Stimulated activated CD4-positive, alpha-beta T cell treated with anti-CD3 and anti-CD28 coated beads, Interleukin-1b, Interleukin-23, amount 100 ng/mL, for 48 hours (primary cell): ENCODE measurements at places on chromosomes 2 and 18.

GRCh38 chr18:49023271-49023937 is 72.6 kb upstream of the SMAD7 start:
- no peak for DNase-seq

GRCh38 chr2:227280895-227281294 is 44.2 kb upstream of the MFF start:
- no peak for DNase-seq

GRCh38 chr2:176247859-176248258 is 21.4 kb upstream of the MTX2 start:
- DNase-seq: no peak

GRCh38 chr2:217901835-217902378 is 100.9 kb downstream of the TNS1 start:
- DNase-seq: no peak

DNA sequence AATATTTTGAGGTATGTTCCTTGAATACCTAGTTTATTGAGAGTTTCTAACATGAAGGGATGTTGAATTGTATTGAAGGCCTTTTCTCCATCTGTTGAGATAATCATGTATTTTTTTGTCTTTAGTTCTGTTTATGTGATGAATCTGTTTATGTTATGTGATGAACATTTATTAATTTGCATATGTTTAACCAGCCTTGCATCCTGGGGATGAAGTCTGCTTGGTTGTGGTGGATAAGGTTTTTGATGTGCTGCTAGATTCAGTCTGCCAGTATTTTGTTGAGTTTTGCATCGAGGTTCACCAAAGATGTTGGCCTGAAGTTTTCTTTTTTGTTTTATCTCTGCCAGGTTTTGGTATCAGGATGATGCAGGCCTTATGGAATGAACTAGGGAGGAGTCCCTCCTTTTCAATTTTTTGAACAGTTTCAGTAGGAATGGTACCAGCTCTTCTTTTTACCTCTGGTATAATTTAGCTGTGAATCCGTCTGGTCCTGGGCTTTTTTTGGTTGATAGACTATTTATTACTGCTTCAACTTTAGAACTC is 71.9 kb downstream of the EPC2 start:
- DNase-seq: no peak

DNA sequence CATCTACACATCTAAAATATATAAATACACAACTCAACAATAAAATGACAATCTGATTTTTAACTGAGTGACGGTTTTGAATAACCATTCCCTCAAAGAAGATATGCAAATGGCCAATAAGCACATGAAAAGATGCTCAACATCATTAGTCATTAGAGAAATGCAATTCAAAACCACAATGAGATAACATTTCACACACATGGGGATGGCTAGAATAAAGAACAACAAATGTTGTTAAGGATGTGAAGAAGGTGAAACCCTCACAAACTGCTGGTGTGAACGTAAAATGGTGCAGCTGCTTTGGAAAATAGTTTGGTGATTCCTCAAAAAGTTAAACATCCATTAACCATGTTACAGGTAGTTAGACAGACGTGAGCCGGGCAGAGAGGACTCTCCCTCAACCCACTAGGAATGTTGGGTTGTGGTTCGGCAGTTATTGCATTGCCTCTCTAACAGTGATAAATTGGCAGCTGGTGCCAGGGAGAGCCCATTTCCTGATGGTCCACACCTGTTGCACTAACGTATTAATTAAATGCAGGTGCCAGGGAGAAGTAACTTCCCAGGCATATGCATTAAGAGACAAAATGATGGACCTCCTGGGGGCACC is 22.3 kb upstream of the DUSP2 start:
- DNase-seq: no peak

DNA sequence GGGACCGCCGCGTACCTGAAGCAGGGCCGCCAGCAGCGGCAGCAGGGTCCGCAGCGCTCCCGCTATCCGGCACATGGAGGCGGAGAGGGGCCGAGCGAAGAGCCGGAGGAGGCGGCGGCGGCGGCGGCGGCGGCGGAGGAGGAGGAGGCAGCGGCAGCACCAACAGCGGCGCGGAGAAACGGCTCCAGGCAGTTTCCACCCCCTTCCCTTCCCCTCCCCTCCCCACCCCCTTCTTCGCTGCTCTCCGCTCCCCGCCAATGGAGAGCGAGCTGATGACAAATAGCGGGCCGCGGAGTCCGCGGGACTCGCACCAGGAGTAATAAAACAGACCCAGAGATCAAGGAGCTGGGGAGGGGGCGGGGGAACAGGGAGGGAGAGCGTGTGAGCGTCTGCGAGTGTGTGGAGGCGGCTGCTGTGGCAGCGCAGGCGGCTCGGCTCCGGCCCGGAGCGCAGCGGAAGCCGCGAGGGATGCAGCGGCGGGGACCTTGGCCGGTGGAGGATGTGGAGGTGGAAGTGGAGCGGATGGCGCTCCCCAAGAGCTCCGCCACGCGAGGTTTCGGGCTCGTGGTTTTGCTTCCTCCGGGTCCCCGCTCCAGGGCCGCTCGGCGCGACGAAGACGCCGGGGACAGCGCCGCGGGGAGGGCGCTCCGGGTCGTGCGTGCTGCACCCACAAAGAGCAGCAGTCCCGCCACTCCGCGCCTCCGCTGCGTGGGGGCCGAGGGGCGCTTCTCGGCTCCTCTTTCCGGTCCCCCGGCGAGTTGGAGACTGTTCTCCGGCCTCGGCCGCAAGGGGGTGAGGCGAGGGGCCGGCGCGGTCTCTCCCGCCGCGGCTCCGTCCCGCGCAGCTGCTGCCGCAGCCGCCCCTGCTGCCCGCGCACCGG is at the start of gene CDH2:
CDH2 (minus strand) TSS at position 183 of the 880 bp plus-strand sequence; CDS start at position 75, 108 bp downstream.
- no peak for DNase-seq

DNA sequence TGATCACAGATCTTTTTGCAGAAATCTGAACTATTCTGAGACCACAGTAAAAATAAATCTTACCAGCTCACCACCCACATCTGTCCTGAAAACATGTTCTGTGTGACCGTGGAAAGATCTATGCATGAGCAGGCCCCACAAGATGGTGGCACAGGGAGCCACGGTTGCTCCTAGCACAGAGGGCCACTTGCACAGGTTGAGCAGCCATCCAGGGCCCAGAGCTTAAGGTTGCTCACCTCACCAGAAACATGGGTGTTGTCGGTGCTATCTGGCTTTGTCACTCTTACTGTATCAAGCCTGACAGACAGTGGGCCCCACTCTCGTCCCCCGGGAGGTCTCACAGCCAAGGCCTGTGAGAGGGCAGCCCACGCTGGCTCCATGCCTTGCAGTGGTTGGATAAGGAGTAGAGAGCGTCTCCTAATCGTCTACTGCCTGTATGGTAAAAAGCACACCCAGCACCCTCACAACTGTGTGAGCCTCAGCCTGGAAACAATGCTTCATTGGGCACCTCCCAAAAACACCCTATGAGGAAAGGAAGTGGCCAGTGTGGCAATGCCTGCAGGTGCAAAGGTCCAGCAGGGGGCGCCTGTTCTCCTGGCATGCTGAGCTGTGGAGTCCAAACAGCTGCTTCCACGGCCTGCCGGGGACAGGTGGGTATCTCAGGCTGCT is 19.6 kb downstream of the TUBB6 start:
- DNase-seq: peak; percentile 80

DNA sequence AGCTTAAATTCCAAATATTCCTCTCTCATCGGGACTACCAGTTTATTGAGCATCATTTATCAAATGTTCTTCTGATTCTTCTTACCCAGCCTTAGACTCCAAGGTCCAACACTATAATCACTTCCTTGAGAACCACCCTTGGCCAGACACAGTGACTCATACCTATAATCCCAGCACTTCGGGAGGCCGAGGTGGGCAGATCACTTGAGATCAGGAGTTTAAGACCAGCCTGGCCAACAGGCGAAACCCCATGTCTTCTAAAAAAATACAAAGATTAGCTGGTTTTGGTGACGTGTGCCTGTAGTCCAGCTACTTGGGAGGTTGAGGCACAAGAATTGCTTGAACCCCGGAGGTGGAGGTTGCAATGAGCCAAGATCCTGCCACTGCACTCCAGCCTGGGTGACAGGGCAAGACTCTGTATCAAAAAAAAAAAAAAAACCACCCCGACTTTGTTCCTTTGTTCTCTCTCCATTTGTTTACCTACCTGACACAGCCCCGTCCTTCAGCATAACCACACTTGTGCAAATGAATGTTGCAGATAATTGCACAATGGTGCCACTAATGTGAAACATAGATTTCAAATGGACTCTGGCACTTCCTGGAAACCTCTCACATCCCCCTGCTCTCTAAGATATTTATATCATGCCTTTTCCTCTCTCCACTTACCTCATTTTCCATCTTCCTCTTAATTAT is 38.9 kb upstream of the LPIN2 start:
- no peak for DNase-seq

- no peak for DNase-seq
These were observed 157.7 kb upstream of the ZFP36L2 start for GRCh38 chr2:43384143-43384542.

GRCh38 chr18:31407649-31408048 is 31.1 kb downstream of the DSG4 start:
- DNase-seq: no peak

DNA sequence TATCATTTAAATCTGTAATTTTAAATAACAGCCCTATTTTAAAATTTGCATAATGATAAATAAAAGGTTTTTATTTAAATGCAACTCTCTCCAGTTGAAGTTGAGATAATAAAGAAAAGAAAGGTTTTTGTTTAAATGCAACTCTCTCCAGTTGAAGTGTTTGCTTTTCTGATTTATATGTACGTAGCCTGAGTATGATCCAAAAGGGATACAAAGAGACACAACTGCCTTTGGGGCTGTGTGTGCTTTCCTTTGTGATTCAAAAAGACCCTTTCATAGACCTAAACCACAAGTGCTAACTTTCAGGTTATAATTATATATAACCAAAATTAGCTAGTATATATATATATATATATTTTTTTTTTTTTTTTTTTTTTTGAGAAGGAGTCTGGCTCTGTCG is 76.2 kb upstream of the MFF start:
- DNase-seq: no peak

- no peak for DNase-seq
These were observed 52.8 kb upstream of the NRXN1 start for GRCh38 chr2:51084750-51085149.

DNA sequence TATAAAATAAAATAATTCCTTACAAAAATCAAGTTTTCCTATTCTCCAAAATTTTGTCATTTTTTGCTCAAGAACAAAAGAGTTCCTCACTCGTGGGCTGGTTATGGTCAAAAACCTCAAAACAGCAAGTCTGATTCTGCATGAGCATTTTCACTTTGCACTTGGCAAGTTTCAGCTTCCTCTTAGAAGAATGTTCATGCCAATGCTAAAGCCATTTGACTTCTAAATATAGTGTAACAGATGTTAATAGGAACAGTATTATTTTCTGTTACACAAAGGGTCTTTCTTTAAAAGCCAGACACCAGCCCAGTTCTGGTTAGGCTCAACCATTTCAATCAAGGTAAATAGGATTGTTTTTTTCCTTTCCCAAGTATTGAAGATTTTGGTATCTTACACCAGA is 261.3 kb upstream of the CCDC68 start:
- no peak for DNase-seq

GRCh38 chr2:216737676-216738075 is 42.3 kb upstream of the IGFBP5 start:
- no peak for DNase-seq

DNA sequence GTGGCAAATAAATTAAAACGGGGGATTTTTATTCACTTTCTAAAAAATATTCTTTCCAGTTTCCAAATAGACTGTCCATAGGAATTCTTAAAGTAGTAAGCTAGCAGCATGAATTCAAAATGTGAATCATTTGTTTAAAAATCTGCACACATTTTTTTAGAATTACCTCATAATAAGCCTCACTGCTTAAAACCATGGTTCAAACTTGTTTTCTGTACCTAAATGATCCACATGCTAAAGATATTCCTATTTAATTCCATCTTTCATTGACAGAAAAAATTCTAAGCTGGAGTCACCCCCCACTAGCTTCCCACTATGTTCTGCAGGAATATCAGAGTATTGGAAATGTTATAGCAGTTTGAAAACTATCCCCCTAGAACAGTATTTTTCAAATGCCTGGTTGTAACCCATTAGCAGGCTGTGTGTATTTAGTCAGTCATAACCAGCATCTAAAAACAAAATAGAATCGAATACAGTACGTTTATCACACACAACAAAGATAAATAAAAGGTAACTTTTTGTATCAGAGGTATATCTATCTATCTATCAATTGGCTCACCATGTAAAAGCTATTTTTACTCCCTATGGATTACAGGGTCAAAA is 11.2 kb upstream of the IKZF2 start:
- DNase-seq: no peak

- no peak for DNase-seq
These were observed 12.0 kb downstream of the DNAJC27 start for GRCh38 chr2:24959761-24960160.

- DNase-seq: no peak
These were observed 408.9 kb downstream of the RIT2 start for GRCh38 chr18:42706618-42707017.

GRCh38 chr2:99974275-99974674 is 168.1 kb downstream of the AFF3 start:
- DNase-seq: peak; percentile 14

DNA sequence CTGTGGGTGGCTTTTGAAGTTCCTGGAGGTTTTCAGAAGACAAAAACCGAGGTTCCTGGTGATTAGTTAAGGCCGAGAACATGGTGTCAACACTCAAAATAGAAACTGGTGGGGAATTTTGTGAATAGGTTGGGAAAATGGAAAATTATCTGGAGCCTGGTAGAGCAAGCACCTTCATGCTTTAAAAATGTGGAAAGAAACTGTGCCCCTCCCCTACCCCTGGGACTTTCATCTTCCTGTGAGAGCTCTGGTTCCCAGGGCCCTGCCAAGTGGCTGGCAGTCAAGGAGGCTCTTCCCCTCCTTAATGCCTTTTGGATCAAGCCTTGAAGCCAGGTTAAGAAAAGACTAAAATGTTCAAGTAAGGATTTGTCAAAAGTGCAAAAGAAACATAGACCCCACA is 1.9 kb upstream of the CRACDL start:
- DNase-seq: no peak

DNA sequence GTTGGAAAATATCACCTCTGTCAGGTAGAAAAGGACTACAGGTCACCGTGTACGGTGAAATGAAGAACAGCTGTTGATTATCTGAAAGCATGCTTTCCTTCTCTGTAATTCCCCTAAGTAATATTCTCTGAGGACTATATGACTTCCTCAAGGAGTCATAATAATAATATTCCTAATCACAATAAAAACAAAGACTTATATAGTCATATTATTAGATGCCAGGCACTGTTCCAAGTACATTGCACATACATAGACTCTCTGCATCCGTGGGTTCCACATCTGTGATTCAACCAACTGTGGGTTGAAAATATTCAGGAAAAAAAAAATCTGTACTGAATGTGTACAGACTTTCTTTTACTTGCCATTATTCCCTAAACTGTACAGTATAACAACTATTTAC is 512.4 kb upstream of the ID2 start:
- DNase-seq: no peak

GRCh38 chr18:59704146-59704545 is 6.9 kb upstream of the CCBE1 start:
- no peak for DNase-seq

DNA sequence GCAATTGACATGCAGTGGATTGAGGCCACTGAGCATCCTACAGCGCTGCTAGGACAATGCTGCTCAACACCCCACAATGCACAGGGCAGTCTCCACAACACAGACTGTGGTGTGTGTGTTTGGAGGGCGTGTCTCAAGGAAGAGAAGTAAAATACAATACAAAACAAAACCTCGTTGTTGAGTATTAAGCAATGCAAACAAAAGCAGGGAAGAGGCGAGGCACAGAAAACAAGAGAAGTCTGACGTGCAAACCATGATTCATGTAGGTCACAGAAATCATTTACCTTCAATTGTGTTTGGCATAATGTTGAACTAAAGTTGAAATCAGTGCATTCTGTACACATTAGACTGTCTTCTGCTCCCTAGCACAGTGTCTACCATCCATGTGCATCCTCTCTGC is 260.9 kb downstream of the PHLPP1 start:
- DNase-seq: no peak

- DNase-seq: no peak
These were observed 7.5 kb upstream of the KLHL30 start for GRCh38 chr2:238130696-238131628.
